CD4-positive, alpha-beta T cell treated with Interleukin-6 at 100 ng/mL for 8 hours (primary cell): ENCODE measurements at places on chromosomes 11 and 22.

- no peak for DNase-seq
These were observed 1.1 kb downstream of the SPATA19 start for GRCh38 chr11:133844217-133844616.

DNA sequence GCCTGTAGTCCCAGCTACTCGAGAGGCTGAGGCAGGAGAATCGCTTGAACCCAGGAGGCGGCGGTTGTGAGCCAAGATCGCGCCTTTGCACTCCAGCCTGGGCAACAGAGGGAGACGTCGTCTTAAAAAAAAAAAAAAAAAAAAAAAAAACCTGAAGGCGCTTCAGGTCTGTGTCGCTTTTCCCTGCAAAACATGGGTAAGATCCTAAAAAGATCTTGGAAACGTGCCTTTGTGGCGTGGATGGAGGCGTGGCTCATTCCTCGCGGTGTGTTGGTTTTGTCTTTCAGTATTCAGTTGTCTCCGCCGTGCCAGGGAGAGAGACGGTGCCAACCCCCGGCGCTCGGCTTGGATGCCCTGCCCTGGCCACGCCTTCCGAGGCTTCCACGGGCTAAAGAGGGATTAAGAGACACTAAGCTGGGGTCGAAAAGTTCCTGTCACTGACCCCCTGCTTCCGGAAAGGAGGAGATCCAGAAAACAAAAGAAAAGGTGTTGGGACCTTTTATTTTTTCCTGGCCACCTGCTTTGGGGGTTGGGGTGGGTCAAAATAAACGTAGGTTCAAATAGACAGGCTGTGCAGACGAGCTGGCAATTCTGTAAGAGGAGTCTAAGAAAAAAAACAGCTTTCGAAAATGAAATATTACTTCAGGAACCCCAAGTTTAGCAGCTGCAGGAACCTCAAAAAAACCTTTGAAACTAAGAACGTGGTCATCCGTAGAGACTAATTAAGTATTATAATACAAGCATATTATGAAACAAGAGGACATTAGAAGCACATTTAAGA is 1.1 kb upstream of the SLC35F2 start:
- peak; percentile 9 for DNase-seq

- no peak for DNase-seq
These were observed 25.6 kb downstream of the TIMP3 start for GRCh38 chr22:32827049-32827602.

DNA sequence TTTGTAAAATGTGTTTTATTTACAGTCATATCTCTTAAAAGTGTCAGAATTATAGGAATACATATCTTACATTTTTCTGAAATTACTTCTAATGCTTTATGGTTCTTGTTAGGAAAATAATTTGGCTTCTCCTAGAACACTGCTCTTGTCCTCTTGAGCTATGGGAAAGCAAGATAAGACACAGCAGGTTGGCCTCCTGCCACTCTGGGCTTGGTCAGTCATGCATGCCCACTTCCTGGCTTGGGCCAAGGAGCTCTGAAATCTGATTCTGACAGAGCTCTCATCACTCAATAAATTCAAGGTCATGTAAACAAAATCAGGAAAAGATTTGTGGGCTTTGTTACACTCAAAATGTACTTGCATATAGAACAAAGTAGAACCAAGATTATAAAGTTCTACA is 1036.0 kb downstream of the OPCML start:
- no peak for DNase-seq

DNA sequence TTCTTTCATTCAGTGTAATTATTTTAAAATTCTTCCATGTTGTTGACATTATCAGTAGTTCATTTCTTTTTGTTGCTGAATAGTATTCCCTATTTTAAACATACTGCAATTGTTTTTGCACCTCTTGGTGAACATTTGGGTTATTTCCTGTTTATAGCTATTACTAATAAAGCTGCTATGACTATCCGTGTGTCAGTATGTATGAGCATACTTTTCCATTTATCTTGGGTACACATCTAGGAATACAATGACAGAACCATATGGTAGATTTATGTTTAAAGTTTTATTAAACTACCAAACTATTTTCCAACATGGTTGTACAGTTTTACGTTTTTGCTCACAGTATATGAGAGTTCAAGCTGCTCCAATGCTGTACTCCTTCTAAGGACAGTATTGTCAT is 22.0 kb upstream of the FIBIN start:
- DNase-seq, result no peak

GRCh38 chr11:76054330-76054729 is 152.0 kb downstream of the WNT11 start:
- DNase-seq, result no peak

DNA sequence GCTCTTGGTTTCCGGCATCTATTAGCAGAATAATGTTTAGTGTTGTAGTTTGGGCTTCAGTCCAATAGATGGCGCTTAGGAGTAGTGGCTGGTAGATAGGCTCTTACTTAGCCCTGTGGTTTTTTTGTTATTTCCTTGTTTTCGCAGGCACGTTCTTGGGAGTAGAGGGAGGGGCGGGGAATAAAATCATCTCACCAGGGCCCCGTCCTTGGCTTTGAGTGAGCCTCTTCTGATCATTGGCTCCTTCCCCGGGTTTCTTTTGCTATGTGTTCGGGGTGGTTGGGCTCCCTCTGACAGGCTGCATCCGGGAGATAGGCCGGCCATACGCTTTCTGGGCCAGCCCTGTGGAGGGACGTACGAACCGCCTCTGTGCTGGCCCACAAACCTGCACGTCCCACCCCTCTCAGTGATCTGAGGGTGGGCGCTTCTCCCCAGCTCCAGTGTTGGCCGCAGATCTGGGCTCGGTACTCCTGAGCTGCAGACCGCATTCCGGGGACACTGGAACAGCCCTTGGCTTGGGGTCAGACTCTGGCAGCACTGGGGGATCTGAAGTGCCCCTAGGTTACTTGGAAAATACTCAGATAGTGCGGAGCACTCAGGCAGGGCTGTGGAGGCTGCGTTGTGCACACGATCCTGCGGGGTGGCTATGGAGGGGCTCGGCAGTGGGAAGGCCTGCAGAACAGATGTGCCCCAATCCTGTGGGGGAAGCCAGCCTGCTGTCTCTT is 217.0 kb downstream of the DYNC2H1 start:
- DNase-seq, result peak; percentile 30

DNA sequence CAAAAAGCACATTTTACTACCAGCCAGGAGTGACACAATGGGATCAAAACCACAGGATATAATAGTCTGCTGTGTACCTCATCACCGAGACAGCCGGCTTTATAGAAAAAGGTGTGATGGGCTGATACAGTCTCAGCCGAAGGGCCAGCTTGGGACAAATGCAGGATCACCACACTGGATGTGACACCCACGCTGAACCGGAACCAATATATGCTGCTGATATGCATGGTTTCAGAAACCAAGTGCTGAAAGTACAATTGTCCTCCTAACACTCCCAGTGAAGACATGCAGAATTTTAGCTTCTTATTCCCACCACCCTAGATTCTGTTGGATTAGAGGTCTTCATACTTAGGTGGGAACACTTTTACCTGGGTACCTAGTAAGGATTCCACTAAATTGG is 97.0 kb upstream of the LDLRAD3 start:
- DNase-seq, result no peak

DNA sequence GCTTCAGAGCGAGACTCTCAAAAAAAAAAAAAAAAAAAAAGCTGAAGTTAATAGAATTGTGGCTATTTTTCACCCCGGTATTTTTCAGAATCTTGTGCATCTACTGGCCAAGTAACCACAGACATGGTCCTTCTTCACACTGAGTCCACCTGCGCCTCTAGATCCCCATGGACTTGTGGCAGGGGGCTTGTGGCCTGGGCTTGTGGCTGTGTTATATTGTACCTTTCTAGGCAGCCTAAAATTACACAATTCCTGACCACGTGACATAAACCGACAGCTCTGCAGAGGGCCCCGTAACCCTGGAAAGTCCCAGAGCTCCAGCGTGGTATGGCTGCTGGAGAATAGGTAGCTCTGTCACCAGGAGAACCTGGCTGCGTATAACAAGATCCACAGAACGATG is 10.9 kb upstream of the NAALADL1 start:
- DNase-seq, result no peak

- DNase-seq, result no peak
These were observed 102.4 kb upstream of the TIMP3 start for GRCh38 chr22:32699001-32699582.

- DNase-seq, result no peak
These were observed 9.8 kb upstream of the ASCL2 start for GRCh38 chr11:2280208-2280607.

DNA sequence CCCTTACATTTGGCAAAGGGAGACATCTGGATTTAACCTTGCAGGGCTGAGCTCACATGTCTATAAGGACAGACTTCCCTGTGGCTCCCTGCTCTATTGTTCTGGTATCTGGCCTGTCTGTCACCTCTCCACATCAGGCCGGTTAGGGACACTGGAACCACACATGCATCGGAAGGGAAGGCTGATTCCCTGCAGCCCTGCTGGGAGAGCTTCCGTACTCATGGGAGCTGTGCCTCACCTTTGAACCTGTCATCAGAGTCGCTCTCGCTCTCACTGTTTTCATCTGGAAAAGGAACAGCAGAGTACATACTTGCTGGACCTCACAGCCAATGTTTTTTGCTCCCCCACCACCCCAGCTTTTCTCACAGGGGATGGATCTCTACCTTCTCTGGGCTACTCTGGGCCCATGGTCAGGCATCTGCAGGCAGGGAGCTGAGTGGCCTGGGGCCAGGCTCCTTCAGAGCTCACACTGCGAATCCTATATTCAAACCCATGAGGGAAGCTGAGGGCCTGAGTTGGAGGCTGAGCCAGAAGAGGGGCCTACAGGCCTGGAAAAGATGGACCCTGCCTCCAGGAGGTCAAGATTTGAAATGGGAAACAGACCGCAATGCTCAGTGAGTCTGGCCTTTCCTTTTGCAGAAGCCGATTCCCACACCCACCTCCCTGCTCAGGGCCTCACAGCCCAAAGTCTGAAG is 31.3 kb downstream of the RPL27A start:
- no peak for DNase-seq

DNA sequence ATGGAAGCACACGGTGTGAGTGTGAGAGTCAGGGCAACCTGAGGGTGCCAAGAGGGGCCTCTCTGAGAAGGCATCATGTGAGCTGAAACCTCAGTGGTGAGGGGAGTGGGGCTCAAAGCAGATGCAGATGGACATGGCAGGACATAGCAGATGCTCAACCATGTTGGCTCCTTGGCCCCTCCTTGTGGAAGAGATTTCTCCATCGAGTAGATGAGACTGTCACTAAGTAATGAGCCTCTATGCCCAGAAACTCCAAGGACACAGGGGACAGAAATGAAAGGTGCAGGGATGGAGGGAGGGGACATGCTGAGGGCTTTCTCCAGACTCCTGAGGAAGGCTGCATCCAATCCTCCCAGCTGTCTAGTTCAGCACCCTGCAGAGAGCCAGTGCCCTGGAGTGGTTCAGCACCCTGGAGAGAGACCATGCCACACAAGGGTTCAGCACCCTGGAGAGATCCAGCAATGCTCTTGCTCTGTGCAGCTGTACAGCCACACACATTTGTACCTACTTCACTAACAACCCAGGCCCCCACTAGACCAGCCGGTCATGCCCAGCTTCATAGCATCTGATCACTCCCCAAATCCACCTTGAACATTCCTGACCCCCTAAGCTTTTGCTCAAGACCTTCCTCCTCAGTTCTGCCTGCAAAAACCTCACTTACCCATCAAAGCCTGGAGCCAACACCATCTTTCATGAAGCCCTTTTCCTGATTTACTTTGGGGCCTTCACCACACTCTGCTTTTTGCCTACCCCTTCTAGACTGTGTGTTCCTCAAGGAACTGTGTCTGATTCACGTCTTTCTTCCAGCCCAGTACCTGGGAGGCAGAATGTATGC is 252.0 kb downstream of the CTTN start:
- DNase-seq, result no peak

DNA sequence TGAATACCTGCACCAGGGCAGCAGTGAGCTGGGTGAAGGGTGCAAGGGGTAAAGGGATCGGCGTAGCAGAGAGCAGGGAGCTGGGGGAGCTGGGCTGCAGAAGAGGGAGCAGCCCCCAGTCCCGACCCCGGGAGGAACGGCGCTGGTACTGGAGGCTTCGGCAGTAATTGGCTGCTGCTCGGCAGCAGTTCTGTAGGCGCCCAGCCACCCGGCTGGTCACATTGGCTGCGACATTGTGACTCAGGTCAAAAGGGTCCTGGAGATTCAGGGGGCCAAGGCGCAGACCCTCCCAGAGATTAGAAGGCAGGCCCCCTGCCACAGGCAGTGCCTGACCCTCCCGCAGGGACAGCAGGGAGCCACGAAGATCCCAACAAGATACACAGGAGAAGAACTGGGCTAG is 2.1 kb upstream of the EEF1G start:
- DNase-seq, result no peak

- DNase-seq, result no peak
These were observed 31.4 kb upstream of the CCDC89 start for GRCh38 chr11:85717429-85717828.

GRCh38 chr11:44618561-44619425 is 53.3 kb downstream of the CD82 start:
- DNase-seq, result no peak

- DNase-seq, result no peak
These were observed 351.8 kb downstream of the BUD13 start for GRCh38 chr11:116420770-116421528.

DNA sequence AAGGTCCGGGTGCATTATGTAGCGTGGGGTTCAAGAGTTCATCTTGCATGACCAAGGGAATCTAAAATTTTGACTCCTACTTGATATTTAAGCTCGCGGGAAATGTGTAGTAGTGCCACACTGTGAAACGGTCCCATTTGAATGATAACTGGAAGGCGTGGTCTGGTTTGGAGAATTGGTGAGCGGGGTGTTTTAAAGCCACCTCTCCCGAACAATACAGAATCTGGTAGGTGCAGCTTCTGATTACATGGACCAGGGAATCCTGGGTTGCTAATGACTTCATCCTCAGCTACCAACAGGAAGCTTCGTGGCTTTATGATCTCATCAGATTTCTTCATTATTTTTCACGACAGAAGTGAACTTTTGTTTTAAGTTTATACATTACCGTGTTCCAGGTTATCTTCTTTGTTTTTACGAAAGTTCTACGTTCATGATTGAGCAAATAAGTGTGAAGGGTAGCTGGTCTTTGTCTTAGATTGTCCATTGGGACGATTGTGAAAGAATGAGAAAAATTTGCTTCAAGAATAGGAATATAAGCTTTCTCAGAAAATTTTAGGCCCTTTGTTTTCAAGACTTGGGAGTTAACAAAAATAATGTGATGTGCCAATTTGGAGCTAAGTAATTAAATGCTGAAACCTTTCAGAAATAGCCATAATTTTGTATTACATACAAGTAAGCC is 1.7 kb downstream of the QSER1 start:
- no peak for DNase-seq

GRCh38 chr11:30062103-30062502 is 45.3 kb upstream of the KCNA4 start:
- DNase-seq, result no peak

- DNase-seq, result no peak
These were observed 38.3 kb downstream of the GAB4 start for GRCh38 chr22:16969508-16970327.

DNA sequence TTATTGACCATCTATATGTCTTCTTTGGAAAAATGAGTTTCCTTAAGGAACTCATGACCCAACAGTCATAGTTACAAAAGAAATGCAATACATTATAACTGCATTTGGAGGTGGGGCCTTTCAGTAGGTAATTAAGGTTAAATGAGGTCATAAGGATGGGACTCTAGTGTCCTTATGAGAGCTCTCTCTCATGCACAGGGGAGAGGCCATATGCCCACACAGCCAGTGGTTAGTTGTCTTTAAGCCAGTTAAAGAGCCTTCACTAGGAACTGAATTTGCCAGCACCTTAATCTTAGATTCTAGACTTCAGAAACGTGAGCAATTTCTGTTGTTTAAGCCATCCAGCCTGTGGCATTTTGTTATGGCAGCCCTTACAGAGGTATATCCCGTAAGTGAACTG is 27.3 kb downstream of the INTS4 start:
- no peak for DNase-seq
